Activated naive CD8-positive, alpha-beta T cell treated with anti-CD3 and anti-CD28 coated beads, Interleukin-2, amount 10 ng/mL, durations not matched to agents 7 days and 5 days (primary cell): ENCODE measurements at places on chromosomes 3 and 15. TPM values are rescaled to one million over a fixed set of nuclear protein-coding genes. Genes with fewer than 3 reads are reported as not detected.

GRCh38 chr3:149216193-149216869 lies 5.3 kb downstream of the CP start:
- peaks cover 2% of the 10 kb centered on the region for H3K27me3 ChIP-seq
- no peaks in the 10 kb centered on the region for H3K4me1 ChIP-seq
- peaks cover 1% of the 10 kb centered on the region for H3K36me3 ChIP-seq
- DNase-seq, result no peak
- no peak overlapping the region for H3K27ac ChIP-seq

GRCh38 chr3:55305696-55306485 lies 181.2 kb downstream of the WNT5A start:
- H3K4me1 ChIP-seq, result peaks cover 1% of the 10 kb centered on the region
- no peak overlapping the region for H3K4me3 ChIP-seq
- no peaks in the 10 kb centered on the region for H3K36me3 ChIP-seq
- no peak overlapping the region for H3K27ac ChIP-seq
- no peaks in the 10 kb centered on the region for H3K27me3 ChIP-seq

GRCh38 chr3:10532939-10533736 lies 27.8 kb upstream of the ATP2B2 start:
- H3K27me3 ChIP-seq, result peaks cover 17% of the 10 kb centered on the region
- DNase-seq, result peak; percentile 6
- no peaks in the 10 kb centered on the region for H3K4me1 ChIP-seq
- H3K36me3 ChIP-seq, result no peaks in the 10 kb centered on the region
- H3K27ac ChIP-seq, result no peak overlapping the region

GRCh38 chr3:44942202-44942921 lies 33.6 kb downstream of the ZDHHC3 start:
- peaks cover 8% of the 10 kb centered on the region for H3K4me1 ChIP-seq
- no peaks in the 10 kb centered on the region for H3K27me3 ChIP-seq
- no peak for DNase-seq
- peaks cover 17% of the 10 kb centered on the region for H3K36me3 ChIP-seq
- H3K27ac ChIP-seq, result no peak overlapping the region

DNA sequence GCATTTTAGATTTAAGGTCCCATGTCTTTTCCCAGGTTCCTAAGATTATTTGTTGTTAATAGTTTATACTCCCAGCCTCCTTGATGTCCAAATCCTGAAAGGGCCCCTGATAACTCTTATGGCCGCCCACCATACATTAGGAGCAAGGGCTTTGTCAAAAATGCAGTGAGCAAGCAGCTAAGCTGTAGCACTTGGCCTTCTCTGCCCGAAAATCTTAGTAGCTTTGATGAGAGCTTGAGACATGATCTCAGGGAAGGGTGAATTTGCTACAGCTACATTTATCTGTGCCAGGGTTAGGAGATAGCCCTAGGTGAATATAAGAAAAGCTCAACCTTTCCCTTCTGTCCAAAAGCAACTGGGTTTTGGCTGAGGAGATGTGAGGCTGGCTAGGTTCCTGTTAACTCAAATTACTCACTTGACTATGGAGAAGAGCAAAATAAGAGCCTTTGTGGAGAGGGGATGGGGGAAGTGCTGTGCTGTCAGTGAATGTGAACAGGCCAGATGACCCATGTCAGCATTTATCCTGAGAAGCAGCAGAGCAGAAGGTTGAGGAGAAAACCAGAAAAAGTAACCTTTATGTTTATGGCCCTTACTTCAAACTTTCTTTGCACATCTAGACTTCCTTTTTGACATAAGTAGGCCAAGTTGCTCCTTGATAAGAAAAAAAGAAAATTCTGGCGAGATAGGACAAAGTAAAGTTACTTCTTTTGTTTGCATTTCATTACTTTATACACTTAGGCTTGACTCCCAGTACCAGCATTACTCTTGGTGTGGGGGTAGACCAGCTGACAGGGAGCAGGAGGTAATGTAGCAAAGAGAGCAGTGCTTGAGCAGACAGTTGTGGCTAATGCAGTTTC lies 21.1 kb downstream of the MAPK6 start:
- H3K27me3 ChIP-seq, result no peaks in the 10 kb centered on the region
- no peak for DNase-seq
- H3K36me3 ChIP-seq, result peaks cover 8% of the 10 kb centered on the region
- peaks cover 22% of the 10 kb centered on the region for H3K4me1 ChIP-seq
- no peak overlapping the region for H3K4me3 ChIP-seq

Gene CRELD1
- total RNA-seq, result 26.2 TPM

Gene ABI3BP
- not detected for total RNA-seq

Gene BUB1B
- 59.3 TPM for total RNA-seq

Gene NECTIN3
- 10.6 TPM for total RNA-seq
